Stimulated activated CD4-positive, alpha-beta T cell treated with anti-CD3 and anti-CD28 coated beads, Interleukin-2, amount 100 ng/mL, for 4 hours (primary cell): ENCODE measurements at places on chromosomes 2 and 18.

- DNase-seq, result no peak
These were observed 311.3 kb downstream of the CELF4 start for GRCh38 chr18:37254236-37254754.

DNA sequence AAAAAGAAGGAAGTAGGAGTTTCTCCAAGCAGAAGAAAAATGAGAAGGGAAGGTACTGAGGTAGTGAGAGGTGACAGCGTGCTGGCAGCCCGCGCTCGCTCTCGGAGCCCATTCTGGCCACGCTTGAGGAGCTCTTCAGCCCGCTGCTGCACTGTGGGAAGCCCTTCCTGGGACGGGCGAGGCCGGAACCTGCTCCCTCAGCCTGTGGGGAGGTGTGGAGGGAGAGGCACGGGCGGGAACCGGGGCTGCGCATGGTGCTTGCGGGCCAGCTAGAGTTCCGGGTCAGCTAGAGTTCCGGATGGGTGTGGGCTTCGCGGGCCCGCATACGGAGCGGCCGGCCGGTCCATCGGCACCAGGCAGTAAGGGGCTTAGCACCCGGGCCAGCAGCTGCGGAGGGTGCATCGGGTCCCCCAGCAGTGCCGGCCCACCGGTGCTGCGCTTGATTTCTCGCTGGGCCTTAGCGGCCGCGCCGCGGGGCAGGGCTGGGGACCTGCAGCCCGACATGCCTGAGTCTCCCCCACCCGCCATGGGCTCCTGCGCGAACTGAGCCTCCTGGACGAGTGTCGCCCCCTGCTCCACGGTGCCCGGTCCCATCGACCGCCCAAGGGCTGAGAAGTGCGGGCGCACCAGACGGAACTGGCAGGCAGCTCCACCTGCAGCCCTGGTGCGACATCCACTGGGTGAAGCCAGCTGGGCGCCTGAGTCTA is 11.1 kb upstream of the CYS1 start:
- no peak for DNase-seq

- DNase-seq, result no peak
These were observed 49.4 kb downstream of the CCDC102B start for GRCh38 chr18:68847219-68847837.

DNA sequence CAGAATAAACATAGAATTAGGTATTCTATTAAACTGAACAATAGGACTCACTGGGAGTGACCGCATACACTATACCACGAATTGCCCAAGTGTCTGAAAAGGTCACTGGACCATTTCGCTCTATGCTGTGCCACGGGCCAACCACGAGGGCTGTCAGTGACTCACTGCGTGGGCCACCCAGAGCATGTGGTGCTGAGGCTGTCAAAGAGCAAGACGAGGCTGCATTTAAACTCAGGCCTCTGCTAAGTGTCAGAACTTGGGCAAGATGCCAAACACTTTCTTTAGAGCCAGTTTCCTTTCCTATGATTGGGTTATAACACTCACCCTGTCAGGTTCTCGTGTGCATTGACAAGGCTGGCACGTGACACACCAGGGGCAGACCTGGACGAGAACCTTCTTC is 97.5 kb downstream of the SH3YL1 start:
- DNase-seq, result no peak

GRCh38 chr2:76640905-76641304 is 881.3 kb downstream of the LRRTM4 start:
- DNase-seq, result no peak

GRCh38 chr18:79624356-79625170 is 55.0 kb upstream of the CTDP1 start:
- DNase-seq, result no peak

GRCh38 chr2:200189964-200190363 is 116.5 kb upstream of the SPATS2L start:
- DNase-seq, result no peak

- no peak for DNase-seq
These were observed 180.5 kb downstream of the SMAD7 start for GRCh38 chr18:48770243-48770642.

GRCh38 chr2:227783404-227784138 is 30.1 kb upstream of the CCL20 start:
- peak; percentile 6 for DNase-seq

DNA sequence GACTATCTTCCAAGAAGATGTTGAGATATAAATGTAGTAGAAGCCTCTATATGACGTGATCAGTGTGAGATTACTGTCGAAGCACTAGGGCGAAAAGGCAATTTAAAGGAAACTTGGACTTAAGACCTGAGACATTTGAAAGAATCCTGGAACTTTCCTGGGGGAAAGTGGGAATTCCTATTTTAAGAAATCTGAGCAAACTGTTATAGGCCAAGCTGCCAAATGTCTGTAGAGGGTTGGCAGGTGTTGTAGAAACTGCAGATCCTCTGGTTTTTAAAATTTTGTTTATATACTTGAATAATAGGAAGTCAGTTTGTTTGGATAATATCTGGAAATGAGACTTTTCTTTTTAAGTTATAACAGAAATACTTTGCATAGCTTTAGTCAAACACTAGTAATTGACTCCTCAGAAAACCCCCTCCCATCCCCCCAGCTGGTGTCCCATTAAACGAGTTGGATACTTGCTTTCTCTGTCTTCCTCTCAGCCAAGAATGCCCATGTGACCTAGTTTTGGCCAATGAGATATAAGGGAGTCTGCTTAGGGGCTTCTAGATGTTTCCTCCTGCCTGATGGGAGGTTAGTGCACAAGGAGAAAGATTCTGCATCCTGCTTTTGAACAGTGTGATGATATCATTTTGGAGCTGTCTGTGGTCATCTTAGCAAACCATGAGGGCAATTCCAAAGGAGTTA is 61.2 kb downstream of the MOGAT1 start:
- no peak for DNase-seq

- no peak for DNase-seq
These were observed 96.0 kb upstream of the ALKAL2 start for GRCh38 chr2:383888-384287.

- DNase-seq, result no peak
These were observed 33.1 kb upstream of the DNMT3A start for GRCh38 chr2:25374827-25375226.

DNA sequence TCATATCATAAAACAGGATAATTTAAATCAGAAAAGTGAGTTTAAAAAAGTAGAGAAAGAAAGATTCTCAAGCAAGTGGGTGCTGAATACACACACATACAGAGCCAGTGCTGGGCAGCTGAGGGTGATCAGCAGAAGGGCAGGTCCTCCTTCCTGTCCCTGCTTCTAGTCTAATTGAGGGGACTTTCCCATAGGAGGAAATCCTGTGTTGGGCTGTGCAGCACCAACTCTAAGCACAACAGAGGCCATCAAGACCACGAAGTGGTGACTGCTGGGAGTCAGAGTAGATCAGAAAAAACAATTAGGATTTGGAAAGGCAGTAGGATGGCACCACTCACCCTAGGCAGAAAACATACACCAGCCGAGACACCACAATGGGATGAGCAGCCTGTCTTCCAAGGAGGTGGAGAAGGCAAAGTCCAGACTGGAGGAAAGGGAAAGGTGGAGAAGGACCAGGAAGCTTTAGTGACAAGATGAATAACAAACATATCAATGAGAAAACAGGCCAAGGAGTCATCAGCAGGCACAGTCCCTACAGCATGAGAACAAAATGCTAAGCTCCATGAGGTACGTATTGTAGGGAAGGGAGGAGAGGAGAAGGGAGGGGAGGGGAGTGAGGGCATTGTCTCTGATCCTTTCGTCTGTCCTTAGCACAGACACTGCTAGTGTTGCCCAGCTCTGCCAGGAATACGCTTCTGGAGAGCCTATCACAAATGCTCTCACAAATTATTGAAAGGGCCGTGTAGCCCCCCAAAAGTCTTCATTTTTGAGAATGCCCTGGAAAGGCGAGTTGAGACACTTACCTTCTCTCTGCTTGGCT is 16.7 kb upstream of the MSGN1 start:
- no peak for DNase-seq

DNA sequence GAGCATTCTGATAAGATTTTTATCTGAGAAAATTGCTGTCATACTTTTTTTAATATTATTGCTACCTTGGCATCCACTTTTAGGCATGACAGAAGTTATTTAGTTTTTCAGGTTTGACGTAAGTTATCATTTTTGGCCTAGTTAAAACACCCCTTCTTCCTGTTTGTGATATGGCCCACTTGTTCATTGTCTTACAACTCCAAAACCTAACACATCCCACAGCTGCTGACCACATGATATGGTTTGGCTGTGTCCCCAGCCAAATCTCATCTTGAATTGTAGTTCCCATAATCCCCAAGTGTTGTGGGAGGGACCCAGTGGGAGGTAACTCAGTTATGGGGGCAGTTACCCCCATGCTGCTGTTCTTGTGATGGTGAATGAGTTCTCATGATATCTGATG is 388.1 kb downstream of the SLC4A3 start:
- DNase-seq, result no peak

- peak; percentile 42 for DNase-seq
These were observed 123.9 kb upstream of the SLC1A4 start for GRCh38 chr2:64865073-64865830.

DNA sequence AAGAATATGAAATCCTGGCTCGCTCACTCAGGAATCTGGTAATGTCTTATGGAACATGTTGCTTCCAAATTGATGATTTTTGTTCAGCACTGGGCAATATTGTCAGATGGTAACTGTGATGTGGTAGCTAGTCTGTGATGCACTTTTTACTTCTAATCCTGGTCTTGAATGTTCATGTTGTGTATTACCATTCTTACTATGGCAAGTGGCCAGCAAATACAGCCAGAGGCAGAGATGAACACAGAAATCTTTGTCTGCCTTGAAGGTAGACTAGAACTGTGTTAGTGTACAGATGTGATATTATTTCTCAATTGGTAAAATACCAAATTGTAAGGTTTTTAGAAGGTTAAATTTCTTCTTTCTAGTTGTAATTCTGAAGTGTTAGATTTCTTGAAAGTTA is 83.3 kb downstream of the UBE2E3 start:
- DNase-seq, result no peak

GRCh38 chr2:215888680-215889079 is 124.7 kb downstream of the MREG start:
- no peak for DNase-seq

DNA sequence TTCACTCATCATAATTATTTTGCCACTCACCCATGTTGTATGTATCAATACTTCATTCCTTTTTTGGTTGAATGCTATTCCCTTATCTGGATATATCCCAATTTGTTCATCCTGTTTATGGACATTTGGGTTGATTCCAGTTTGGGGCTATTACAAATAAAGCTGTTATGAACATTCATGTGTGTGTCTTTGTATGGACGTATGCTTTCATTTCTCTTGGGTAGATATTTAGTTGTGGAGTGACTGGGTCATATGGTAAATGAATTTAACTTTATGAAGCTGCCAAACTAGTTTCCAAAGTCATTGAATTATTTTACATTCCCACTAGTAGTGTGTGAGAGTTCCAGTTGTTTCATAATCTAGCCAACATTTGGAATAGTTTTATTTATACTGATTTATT is 2.7 kb downstream of the FAM228B start:
- DNase-seq, result no peak

GRCh38 chr2:142954493-142954892 is 77.0 kb downstream of the KYNU start:
- no peak for DNase-seq

- no peak for DNase-seq
These were observed 99.7 kb downstream of the MEP1B start for GRCh38 chr18:32289483-32290075.

- DNase-seq, result no peak
These were observed 201.3 kb downstream of the EIPR1 start for GRCh38 chr2:3176071-3176868.
